Activated T-cell treated with anti-CD3 and anti-CD28 coated beads, Interleukin-2, amount 50 U/mL, for 1 hour (primary cell): ENCODE measurements at places on chromosomes 12 and 14.

DNA sequence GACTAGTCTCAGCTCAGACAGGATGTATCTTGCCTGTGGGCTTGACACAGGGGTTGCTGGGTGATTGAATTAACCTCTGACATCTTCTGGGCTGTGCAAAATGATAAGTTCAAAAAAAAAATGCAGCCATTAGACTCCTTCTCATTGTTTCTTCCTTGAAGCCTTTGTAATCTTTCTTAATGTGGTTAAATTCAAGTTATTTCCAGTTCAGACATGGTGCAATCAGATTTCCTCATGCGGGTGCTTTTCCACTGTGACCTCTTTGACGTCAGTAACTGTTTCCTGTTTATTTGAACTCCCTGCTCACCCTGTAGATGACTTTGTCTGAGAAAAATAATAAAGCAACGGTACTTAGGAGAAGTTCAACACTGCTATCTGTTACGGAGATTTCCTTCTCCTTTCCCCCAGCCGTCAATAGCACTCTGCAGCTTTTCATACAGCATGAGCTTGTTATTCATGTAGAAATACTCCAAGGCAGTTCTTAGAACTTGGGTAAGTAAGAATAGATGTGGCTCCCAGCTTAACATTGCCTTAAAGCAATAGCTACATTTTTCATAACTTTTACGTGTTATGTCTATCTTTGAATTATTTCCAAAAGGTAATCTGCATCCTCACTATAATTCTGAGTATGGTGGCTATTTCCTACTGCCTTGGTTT is 155.5 kb downstream of the PRKCH start:
- DNase-seq: peak; percentile 47

DNA sequence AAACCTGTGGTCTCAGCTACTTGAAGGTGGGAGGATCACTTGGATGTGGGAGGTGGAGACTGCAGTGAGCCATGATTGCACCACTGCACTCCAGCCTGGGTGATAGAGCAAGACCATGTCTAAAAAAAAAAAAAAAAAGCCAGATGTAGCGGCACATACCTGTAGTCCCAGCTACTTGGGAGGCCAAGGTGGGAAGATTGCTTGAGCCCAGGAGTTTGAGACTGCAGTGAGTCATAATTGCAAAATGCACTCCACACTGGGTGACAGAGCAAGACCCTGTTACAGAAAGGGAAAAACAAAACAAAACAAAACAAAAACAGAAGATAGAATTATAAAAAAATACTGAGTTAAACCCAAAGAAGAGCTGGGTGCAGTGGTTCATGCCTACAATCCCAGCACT is 29.1 kb upstream of the APOF start:
- DNase-seq: no peak

DNA sequence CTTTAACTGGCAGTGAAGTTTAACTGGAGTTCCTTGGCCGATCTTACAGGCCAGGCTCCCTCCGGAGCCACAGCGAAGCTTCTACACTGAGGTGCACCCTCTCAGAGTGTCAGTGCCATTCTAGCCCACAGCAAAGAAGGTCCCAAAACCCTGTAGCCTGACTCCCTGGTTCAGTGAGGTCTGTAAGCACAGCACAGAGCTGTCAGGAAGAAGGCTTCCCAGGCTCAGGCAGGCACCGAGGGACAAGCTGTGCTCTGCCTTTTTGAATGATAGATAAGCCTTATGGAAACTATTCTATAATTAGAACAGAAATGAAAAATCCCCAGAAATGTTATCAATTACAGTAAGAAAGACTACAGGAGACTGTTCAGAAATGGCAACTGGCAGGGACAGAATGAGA is 40.2 kb downstream of the MOK start:
- DNase-seq: no peak

DNA sequence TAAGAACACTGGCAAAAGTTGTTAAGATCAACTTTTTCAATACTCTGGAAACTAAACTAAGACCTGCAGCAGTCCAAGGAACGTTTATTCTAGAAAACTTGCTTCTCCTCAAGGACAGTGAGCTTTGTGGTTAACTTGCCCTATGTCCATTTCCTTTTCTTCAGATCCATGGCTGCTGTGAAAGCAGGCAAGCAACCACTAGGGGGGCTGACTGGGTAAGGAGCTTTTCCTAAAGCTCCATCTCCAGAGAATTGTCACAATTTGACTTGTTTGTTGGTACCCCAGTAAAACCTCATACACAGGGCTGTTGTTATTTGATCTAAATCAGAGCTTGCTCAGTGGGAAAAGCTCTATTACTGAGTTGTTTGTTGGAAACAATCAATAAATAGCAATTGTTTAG is 10.1 kb upstream of the RPL10L start:
- no peak for DNase-seq

- DNase-seq: no peak
Observed at GRCh38 chr12:101781834-101782233, 42.6 kb upstream of the SYCP3 start.

GRCh38 chr12:75960954-75961661 is 70.5 kb downstream of the PHLDA1 start:
- no peak for DNase-seq

- DNase-seq: no peak
Observed at GRCh38 chr14:55801121-55801520, 221.1 kb downstream of the KTN1 start.

DNA sequence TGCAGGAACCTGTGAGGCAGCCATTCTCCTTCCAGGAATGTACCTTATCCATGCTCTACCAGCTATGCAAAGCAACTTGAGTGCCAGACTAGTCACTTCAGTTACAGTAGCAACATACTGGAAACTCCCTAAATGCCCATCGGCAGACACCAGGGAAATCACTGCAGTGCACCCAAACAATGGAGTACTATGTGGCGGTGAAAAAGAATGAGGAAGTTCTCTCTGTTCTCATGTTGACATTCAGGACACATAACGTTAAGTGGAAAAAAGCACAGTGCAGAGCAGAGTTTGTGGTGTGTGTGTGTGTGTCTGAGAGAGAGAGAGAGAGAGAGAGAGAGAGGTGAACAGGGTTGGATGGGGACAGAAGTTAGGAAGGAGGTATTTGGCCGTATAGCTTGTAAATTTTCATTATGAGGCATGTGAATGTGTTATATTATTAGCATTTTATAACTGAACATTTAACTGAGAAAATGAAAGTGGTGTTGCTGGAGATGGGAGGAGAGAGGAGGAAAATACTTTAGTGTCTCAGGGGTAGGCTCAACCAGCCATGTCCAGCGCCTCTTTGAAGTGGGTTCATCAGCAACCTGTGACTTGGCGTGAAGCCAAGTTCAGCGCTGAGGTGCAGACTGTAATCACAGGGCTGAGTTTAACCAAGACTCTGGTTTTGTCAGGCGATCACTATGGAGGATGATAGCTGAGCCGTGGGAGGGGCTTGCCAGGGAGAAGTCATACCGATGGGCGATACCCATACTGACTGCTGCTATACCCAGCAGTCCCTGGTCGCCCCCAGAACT is 17.3 kb downstream of the TNFAIP2 start:
- DNase-seq: no peak

- DNase-seq: no peak
Observed at GRCh38 chr12:119158402-119158801, 20.3 kb upstream of the HSPB8 start.

DNA sequence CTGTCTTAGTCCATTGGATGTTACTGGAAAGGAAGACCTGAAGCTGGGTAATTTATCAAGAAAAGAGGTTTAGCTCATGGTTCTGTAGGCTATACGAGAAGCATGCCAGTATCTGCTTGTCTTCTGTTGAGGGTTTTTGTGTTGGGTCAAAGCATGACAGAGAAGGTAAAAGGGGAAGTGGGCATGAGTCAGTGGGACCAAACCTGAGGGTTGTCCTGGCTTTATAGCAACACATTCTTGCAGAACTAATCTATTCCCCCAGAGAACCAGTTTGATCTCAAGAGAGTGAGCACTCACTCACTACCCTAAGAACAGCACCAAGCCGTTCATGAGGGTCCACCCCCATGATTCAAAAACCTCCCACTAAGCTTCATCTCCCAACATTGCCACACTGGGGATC is 19.0 kb upstream of the KRAS start:
- no peak for DNase-seq

DNA sequence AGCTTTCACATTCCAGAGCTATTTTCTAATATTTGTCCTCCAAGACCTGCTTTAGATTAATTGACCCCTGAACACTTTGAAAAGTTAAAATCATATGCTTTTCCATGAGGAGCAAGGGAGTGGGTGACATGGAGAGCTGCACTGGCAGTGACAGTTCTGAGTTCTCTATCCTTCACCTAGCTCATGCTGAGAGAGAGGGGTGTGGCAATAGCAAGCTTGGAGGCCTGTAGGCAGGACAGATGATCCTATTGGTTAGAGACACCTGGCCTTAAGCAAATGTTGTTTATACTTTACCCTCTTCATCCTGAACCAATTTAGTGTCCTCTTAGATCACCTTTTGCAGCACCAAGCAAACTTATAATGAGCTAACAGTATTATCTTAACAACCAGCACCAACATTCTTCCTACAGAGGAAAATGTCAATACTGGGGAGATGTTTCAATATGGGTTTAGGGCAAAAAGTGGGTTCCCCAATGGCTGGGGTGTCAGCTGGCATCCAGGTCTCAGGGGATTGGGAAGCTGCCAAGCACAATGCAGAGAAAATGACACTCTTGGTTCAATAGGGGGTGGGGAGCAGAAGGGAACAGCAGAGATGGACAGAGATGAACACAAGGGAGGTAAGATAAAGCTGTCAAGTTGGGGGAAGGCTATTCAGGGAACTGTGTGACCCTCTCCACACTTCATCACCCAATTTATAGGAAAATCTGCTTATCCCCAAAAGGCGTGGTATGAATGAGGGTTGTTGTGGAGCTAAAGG is 37.0 kb upstream of the PPM1H start:
- no peak for DNase-seq

GRCh38 chr14:23610090-23610814 is 25.9 kb upstream of the DHRS2 start:
- no peak for DNase-seq

GRCh38 chr12:86373813-86374212 is 117.6 kb upstream of the MGAT4C start:
- DNase-seq: no peak

- no peak for DNase-seq
Observed at GRCh38 chr12:19867970-19868369, 428.7 kb downstream of the AEBP2 start.
